ENCODE measurements at places on chromosomes 6 and 20.

DNA sequence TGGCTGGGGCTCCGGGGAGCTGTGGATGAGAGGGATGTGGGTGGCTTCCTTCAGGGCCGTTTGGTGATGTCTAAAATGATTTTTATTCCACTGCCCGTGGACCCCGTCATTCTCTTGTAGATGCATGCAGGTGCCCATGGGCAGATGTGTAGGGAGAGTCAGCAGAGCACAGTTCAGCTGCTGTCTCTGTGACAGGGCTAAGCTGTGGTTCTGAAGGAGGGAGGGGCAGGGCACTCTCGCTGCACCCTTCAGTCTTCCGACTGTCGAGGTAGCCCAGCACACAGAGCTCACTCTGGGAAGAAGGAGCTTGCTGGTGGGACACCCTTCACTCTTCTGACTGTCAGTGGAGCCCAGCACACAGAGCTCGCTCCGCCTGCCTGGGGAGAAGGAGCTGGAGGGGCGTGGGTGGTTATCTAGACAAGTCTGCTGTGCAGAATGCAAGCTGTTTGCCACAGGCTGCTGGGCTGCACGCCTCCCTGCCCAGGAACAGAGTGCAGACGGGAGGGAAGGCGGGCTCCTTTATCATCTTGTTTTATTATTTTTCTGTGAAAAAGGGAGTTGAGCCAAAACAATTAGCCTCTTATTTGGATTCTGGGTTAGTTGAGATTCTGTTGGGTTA is 28.4 kb upstream of the ADRM1 start:
- DNase-seq, result no peak

GRCh38 chr6:49001856-49002541 is 461.1 kb downstream of the MMUT start:
- DNase-seq, result no peak

DNA sequence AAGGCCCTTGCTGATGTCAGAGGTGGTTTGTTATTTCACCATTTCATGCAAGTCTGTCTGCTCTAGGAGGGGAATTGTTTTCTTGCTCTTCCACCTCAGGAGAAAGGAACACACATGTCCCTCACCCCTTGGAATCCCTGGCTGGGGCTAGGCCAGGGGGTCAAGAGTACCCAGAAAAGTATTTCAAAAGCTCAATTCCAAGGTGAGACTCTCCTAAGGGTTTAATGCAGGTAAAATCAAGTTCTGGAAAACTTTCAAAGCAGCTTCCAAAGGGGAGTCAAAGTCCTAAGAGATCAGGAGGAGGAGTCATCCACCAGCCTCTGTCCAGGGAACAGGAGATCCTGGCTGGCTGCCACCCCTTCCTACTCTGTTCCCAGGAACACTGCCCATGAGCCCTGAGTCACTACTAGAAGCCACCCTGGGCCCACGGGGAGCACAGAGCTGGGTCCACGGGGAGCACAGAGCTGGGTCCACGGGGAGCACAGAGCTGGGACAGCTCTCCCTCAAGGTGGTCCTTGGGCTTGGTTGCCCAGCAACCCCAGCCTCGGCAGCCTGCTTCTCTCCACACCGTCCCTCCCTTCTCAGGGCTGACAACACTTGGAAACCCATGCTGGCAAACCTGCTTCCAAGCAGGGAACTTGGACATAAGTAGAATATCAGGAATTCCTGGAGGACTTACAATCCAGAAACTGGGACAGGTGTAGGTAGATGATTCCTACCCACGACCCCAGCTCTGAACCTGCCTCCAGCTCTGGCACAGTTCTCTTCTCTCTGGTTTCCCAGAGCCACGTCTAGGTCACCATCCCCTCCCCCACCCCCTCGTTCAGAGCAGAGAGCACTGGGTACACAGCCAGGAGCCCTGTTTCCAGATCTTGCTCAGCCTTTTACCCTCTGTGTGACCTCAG is 35.3 kb upstream of the CDKN1A start:
- no peak for DNase-seq

DNA sequence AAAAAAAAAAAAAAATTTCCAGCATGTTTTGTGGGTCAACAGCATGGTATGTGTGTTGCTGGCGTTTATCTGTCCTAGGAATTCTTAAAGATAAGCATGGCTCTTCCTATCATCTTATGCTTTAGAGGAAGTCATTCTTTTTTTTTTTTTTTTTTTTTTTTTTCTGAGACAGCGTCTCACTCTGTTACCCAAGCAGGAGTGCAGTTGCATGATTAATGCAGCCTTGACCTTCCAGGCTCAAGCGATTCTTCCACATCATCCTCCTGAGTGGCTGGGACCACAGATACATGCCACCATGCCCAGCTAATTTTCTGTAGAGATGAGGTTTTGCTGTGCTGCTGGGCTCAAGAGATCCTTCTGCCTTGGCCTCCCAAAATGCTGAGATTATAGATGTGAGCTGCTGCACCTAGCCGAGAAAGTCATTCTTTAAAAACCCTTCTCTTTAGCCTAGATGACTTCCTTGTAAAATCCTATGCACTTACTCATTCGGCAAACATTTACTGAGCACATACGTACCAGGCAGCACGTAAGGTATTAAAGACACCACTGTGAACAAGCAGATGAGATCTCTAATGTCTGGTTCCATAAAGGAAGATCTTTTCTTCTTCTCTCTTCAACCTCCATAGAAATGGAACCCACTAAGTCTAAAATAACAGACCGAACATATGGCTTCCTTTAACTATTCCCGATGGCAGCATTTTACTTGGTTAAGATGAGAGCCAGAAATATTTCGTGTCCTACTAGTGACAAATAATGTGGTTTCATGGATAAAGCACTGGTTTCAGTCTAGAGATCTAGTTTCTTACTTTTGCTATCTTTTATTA is 122.4 kb downstream of the RIN2 start:
- DNase-seq, result no peak

- DNase-seq, result no peak
Observed at GRCh38 chr20:64220420-64220819, 35.1 kb upstream of the PCMTD2 start.

GRCh38 chr6:6943421-6943820 is 164.3 kb upstream of the RREB1 start:
- DNase-seq, result no peak

- DNase-seq, result no peak
Observed at GRCh38 chr6:28251661-28252008, 434 bp downstream of the ZKSCAN4 start.

- DNase-seq, result no peak
Observed at GRCh38 chr6:3987053-3987452, 91.9 kb downstream of the FAM217A start.

- DNase-seq, result no peak
Observed at GRCh38 chr20:1757072-1757471, 99.5 kb upstream of the SIRPG start.

DNA sequence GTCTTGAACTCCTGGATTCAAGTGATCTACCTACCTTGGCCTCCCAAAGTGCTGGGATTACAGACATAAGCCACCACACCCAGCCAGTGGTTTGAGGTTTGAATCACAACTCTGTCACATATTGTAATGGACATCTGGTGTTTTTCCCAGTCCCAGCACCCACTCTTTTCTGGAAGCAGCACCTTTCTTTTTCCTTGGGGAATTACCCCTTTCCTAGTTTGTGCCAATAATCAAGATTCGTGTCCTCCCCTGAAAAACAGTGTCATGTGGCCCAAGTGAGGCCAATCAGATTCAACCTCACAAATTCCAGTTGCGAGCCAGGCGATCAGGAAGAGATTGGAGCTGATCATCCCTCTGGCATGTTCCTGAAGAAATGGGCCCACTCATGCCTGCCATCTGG is 71.7 kb upstream of the SGK1 start:
- no peak for DNase-seq

GRCh38 chr6:28139860-28140543 is 1.7 kb upstream of the ZKSCAN8 start:
- no peak for DNase-seq

DNA sequence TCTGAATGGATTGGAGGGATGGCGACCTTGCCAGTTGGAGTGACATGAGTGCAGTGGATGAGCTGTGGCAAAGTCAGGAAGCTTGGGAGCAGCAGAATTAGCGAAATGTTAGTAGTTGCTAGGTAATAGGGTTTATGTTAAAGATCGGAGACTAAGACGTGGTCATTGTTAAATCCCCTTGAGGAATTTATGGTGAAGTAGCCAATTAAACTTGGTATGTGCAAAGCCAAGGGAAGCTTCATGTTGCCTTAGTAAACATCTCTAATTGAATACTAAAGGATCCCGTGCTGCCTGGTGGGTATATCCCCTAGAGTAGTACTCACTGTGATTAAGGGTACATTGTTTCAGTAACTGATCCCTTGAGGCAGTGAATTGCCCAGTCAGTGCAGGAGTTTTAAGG is 106.0 kb downstream of the PRIM2 start:
- no peak for DNase-seq

DNA sequence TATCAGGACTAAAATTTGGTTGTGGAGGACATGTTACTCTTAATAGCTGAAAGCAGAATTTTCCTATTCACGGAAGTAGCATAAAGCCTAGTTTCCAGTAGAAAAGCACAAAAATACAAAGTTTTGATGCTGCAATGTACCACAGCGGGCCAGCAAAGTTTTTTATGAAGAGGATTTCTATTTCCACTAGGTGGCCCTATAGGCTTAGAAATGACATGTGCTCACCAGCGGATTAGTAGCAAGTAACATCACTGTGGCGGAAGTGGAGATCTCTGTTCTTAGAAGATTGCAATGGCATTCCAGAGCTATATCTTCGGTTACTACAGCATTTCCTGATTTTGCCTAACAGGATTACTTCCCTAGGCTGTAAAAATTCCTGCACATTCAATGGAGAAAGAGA is 1219.0 kb upstream of the EYS start:
- DNase-seq, result no peak

DNA sequence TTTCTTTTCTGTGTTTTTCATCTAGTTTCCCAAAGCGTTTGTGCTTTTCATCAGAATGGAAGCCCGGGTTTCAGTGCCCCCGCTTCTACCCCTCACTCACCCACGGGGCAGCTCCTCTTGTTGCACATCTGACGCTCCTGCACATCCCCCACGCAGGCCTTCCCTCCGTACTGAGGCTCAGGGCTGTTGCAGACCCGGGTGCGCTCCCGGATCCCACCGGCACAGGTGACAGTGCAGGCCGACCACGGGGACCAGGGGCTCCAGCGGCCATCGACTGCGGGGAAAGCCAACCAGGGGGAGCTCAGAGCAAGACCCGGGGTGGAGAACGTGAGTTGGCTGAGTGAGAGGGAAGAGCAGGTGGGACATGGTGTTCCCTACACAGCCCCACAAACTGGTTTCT is 19.0 kb downstream of the THBS2 start:
- no peak for DNase-seq

Data from activated gamma-delta T cell treated with anti-CD3 and anti-CD28 coated beads, Interleukin-2, amount 50 U/mL, for 16 hours (primary cell).